ENCODE measurements at places on chromosomes 2 and 18.

DNA sequence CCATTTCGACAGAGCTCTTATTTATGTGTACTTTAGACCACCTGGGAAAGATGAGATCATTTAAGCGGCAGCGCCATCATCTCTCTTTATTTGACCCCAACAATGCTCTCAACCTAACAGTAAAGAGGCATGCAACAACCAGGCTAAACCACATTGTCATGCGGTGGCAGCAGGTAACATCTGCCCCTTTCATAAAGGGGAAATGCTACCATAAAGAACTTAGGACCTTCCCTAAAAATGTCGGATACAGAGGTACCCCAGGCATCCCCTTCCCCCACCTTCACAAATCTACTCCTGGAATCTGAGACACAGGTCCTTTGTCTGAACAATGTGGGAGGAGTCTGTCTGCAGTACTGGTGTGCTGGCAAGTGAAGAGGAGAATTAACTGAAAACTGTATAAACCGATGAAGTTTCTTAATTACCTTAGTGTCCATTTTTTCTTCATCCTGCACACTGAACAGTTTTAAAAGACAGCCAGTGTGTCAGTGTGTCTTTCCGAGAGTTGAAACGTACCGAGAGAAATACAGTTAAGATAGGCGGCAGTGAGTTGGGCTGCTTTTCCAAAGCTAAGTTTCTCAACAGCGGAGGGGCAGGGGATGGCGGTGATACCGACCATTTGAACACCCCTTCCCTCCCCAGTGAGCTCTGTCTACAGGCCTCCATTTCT, 1.9 kb downstream of the MEX3C start:
- DNase-seq: no peak

- DNase-seq: no peak
Observed at GRCh38 chr2:134362740-134363139, 108.9 kb downstream of the MGAT5 start.

DNA sequence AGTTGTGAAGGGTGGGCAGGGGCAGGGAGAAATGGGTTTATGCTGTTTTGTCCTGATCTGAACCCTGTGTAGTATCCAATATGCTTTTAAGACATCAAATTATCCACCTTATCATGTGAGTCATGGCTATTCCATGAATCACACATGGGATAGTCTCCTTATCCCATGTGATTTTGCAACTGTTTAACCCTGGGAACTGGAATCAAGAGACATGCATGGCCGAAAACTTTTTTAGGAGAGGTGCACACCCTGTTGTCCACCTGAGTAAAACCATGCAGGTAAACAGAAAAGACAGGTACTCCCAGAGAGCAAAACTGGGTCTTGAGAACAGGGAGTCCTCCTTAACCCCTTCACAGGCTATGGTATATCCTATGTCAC, 490.6 kb upstream of the HS6ST1 start:
- DNase-seq: no peak

DNA sequence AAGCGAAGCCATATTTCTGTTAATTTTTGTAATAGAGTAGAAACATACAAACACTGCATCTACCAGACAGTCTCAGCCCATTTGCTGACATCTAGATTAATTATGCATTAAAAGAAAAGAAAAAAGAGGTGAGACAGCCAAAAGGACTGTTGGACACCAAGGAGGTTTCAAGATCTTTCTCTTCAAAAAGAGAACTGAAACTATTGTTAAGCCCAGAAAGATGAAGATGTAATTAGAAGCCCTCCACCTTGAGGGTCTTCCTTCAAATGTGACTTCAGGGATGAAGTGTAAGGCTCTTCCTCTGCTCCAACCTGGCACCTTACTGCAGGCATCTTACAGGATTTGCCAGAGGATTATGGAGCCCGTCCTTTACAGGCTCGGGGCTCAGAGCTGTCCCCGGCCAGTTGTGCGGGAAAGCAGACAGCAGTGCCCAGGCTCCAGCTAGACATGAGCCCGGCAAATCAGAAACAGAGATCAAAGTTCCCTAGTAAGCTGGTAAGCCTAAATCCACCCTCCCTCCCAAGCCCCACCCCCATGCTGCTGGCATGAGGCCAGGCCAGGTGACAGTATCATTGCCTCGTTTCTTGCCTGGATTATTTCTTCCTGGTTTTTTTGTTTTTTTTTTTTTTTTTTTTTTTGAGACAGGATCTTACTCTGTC, 38.9 kb downstream of the ADI1 start:
- DNase-seq: no peak

DNA sequence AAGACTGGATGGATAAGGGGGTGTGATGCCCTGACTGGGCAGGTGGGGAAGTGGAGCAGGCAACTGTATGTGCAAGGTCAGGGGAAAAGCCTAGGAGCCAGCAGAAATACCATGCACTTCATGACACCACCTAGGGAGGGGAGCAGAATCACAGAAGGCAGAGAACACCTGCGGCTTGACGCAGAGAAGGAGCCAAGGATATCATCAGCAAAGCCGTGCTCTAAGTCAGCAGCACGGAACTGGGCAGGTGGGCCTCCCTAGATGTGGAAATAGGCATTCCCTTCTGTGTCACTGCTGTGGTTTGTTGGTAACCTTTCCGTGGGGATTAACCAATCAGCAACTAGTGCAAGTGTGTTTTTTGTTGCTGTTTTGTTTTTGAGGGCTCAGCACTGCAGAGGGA, 41.3 kb downstream of the HDLBP start:
- DNase-seq: no peak
